ENCODE measurements at places on chromosomes 7 and 10.

GRCh38 chr7:144086730-144087129, 652 bp downstream of the OR2A12 start:
- DNase-seq = no peak

- peak; percentile 33 for DNase-seq
Measured at GRCh38 chr10:43214071-43214955, 52.6 kb downstream of the RASGEF1A start.

DNA sequence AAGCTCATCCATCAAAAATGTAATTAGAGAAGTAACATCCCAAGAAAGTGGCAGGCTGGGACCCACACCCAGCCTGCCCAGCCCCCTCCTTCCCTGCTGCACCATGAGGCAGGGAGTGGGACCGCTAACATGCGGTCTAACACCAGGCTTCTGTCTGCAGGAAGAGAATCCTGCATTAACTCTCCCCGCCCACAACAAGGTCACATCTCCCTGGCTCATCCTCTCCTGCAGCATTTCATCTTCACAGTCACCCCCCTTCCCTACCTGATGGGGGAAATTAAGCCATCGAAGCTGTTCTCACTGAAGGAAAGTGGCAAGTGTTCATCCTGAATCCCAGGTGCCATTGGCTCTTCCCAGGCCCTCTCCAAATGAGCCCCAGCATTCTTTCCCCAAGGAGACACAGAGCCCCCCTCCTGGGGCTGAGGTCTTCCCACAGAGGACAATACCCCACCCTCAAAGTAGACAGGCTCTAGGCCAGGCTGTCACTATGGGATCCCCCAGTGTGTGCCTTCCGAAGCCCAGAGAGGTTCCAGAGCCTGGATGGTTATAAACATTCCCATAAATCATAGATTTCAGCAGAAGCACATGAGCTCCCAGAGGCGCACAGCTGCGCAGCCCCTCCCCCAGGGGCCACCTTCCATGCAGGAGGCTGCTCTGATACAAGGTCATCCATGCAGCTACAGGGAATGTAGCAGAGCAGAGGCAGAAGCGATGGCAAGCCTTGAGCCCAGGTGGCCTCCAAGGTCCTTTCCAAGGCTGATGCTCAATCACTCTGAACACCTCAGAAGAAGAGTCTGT, 148.0 kb downstream of the OAT start:
- no peak for DNase-seq

GRCh38 chr7:151631570-151631952, 111.9 kb upstream of the RHEB start:
- peak; percentile 64 for DNase-seq

DNA sequence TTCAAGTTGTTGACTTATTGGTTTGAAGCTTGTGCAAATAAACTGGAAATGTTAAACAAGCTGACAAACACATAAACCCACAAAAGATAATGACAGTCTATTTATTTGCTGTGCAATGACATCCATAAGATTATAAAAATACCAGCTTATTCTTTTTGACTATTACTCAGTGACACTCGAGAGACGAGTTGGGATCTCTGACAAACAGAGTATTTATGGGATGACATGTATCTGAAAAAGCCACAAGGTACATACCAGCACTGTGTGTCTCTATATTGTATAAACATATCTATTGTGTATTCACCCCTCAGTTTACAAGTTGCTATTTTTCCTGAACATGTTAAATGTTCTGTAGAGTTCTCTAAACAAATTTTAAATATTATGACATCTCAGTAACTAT, 88.9 kb downstream of the CHRM2 start:
- no peak for DNase-seq

DNA sequence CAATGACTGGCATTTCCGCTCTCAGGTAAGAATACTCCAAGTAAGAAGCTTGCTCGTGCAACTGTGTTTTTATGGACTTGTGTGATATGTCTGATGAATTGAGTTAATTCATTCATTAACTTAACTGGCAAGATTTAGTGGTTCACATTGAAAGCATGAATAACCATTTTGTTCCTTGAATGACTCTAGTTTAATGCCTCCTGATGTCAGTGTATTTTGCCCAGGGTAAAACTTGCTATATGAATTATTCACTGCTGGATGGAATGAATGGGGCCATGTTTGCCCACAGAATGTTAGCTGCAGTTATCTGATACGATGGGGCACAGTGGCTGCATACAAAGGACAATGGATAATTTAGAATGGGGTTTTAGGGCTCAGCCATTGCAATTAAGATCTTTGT, 124.1 kb downstream of the ZNF365 start:
- DNase-seq = no peak

GRCh38 chr10:99435986-99436638, 5.7 kb upstream of the GOT1 start:
- DNase-seq = no peak

DNA sequence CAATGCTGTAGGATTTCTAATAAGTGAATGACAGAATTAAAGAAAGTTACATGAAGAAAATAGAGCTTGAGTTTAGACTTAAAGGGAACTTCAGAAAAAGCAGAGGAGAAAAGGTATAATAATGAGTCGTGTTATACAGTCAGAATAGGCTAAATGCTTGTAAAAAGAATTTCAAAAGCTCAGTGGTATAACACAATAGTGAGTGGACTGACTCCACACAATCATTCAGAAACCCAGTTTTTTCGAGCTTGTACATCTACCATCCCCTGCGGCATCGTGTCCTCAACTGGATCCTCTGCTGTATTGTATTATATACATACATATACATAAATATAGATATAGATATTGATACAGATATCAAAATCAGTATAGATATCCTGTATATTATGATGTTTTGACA, 52.2 kb downstream of the IMMP2L start:
- no peak for DNase-seq

GRCh38 chr7:24356718-24357386, 72.9 kb downstream of the NPY start:
- no peak for DNase-seq

DNA sequence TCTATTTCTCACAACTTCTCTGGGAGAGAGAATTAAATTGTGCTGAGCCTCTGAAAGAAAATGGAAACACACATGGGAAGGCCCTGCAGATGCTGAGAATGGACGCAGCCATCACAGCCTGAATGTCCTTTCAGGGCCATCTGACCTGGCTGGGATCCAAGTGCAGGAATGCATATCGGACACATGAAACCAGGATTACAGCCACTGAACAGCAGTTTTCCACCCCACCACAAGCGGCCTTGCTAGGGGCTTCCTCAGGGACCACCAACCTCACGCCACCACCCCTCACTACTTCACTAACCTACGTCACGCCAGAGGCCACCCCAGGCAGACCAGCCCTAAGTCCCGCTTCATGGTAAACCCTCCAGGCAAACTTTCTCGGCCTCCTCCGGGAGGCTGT, 103.3 kb downstream of the DIP2C start:
- DNase-seq = no peak

DNA sequence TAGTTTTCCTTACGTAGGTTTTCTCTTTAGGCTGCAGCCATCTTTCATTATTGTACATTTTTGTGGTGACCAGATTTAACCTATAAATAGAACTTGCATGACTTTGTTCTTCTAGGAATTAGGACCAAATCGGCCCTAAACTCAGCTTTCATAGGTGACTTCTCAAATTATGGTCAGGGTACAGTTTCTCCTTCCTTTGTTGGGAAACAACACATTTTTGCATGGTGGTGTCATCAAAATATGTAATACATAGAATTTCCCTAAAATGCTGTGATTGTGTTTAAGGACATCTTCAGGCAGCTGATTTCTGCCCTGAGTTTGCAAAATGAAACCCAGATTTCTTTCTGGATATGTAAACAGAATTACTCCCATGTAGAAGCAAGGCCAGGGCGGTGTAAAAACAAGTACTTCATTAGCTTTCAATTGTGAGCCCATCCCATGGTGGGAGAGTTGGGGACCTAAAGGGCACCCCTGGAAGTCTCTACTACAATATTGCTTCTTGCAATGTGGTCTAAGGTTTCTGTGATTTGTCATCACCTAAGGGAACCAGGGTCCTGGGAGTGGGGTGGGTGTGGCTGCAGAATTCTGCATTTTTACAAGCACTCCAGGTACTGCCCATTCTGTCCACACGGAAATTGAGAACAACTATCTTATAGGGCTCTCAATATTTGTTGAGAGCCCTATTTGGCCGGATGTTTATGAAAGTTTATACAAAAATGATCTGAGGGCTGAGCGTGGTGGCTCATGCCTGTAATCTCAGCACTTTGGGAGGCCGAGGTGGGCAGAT, 121.0 kb upstream of the FAM171A1 start:
- DNase-seq = no peak

DNA sequence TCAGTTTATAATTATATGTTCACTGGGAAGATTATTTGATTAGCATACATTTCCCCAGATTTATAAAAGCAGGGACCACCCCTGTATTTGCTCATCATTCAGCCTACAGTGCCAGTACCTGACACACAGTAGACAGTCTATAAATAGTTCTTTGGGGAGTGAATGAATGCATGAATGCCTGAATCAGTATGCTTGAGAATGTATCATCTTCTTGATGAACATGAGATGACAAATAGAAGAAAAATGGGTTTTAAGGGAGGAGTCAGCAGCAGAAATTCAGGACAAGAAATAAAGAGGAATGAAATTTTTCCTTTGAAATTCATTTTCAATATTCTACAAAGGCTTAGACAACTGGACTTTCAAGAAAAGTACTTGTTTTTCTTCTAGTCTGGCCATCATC, 295.8 kb upstream of the LRRTM3 start:
- DNase-seq = no peak

DNA sequence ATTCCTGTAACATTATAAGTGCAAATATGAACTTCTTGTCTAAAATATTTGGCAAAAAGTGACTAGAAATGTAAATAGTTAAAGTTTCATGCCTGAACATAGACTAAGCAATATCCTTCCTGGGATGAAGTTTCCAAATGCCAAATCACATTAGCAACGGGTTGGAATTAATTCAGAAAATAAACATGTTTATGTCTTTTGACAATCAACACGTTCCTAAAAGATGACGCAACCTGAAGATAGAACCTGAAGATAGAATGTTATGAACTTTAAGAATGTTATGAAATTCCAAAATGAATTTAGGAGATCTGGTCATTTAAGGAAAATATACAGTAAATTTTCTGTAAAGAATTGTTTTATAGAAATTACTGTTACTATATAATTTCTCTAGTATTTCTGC, 9.2 kb downstream of the LAMB4 start:
- DNase-seq = no peak

All from Daoy (cell line).